ENCODE measurements at places on chromosomes 3 and 15. TPM values are rescaled to one million over a fixed set of nuclear protein-coding genes. Genes with fewer than 3 reads are reported as not detected.
A peak's percentile ranks its signal among the peaks of the same experiment; 100 is the strongest.

The SENP2 gene
- 33.0 TPM for total RNA-seq

- DNase-seq = no peak
These were observed 215.3 kb upstream of the THRB start for GRCh38 chr3:24709956-24710355.

DNA sequence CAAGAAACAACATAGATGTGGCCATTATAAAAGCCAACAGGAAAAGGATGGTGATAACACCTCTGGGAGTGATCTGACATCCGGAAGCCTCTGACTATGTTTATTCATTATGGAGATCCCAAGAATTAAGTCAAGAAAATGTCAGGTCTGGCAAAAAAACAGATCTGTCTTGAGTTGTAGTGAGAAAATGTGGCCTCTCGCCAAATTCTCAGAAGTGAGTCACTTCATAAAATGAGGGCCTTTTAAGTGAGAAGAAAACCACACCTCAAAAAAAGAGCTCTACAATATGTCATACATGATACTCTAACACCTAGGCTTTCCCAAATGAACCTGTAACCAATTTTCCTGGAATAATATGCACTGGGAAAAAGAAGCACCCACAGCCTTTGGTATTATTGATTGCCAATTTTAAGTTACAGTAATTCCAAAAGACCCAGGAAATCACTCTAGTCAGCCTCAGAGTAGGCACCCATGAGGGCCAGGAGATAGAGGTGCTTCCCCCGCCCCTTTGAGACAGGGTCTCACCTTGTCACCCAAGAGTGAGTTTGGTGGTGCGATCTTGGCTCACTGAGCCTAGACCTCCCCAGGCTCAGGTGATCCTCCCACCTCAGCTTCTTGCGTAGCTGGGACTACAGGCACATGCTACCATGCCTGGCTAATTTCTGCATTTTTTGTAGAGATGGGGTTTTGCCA, 38.0 kb downstream of the CCR3 start:
- DNase-seq = no peak

The PLSCR5 gene
- total RNA-seq = not detected

DNA sequence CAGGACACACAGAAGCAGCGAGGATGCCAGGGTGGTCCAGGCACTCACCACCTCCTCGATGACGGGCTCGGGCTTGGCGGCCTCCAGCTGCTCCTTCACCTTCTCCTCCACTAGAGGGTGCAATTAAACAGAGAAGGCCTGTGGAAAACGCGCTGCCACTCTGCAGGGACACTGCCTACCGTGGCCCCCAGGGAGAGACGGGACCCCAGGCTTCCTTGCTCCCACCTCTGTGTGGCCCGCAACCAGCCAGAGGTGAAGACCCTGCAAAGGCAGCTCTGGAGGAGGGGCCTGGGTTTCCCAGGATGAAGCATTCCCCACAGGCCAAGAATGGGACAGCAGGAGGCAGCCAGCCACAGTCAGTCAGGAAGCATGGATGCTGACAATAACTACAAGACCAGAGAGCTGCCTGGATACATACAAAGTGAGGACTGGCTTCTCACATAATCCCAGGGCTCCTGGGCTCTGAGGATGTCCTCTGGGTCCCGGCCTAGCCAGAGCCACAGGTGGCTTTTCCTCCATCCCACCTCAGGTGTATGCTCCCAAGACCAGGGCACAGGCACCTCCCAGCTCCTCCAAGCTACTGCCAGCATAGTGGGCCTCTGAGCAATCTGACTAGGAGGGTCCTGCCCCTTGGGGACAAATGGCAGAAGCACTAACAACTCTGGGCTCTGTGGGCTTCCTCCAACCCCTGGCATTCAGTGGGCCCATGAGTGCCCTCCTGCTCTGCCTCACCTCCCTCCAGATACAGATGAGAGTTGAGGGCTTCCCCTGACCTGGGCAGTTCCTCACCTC, 46.2 kb downstream of the PTH1R start:
- peak; percentile 81 for DNase-seq

The MINDY2 gene
- 23.3 TPM for total RNA-seq

GRCh38 chr3:113531826-113532697, at the start of gene SIDT1:
Gene SIDT1, plus strand, starts transcription at chr3:113532555. Its CDS starts 467 bp downstream, at chr3:113533022.
- no peak for DNase-seq

DNA sequence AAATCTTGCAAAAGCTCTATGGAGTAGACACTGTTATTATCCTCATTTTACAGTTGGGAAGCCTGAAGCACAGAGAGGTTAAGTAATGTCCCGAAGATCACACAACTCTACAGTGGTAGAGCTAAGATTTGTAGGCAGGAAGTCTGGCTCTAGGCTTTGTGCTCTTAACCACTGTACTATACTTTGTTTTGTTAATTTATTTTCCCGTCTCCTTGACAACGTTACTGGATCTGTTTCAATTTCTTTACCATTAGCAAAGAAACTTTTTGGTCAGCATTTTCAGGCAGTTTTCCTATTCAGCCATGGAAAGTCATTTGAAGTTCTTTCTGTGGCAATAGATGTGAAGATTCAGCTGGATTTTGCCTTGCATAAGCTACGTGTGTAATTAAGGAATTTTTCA, 51.7 kb downstream of the OTOL1 start:
- DNase-seq = no peak

- no peak for DNase-seq
These were observed 291.2 kb upstream of the KCNMB2 start for GRCh38 chr3:178244733-178245709.

The SERPINI2 gene
- total RNA-seq = 0.81 TPM

DNA sequence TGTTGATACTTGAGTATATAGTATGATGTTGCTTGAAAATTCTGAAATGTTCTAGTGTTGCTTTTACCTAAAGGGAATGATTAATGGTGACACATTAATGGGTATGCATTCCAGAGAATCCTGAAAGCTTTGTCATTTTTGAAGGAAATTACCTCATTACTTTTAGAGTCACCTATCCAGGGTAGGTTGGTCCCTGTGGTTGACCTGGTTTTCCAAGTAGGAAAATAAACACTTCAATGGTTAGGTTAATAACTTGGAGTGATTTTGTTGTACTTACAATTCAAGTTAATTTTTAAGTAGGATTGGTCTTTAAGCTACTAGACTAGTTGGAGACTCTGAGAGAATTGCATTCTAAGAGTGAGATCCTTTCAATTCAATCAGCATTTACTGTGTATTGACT, 31.0 kb downstream of the MITF start:
- DNase-seq = no peak

The ECE2 gene
- not detected for total RNA-seq

The GOLGA8M gene
- 0.67 TPM for total RNA-seq

DNA sequence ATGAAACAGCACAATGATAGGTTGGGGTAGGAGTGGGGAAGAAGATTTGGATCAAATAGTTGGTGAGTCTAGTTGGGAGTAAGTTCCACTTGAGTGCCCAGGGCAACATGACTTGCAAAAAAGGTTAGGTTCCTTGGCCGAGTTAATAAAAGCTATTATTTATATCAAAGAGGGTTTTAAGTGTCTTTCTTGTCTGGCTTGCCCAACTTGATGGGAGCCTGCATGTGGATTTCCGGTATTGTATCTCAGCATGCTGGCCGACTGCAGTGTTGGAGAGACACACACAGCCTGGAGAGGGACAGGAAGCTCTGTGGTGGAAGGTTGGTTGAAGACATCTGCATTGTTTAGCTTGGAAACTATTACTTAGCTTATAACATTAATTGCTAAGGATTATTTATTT, 449.5 kb upstream of the TBL1XR1 start:
- no peak for DNase-seq

The GOLGA8G gene
- not detected for total RNA-seq

GRCh38 chr3:24286405-24286804, 208.2 kb downstream of the THRB start:
- no peak for DNase-seq

The IGF2BP2 gene
- total RNA-seq = 4.1 TPM

The ST3GAL6 gene
- total RNA-seq = 7.5 TPM

DNA sequence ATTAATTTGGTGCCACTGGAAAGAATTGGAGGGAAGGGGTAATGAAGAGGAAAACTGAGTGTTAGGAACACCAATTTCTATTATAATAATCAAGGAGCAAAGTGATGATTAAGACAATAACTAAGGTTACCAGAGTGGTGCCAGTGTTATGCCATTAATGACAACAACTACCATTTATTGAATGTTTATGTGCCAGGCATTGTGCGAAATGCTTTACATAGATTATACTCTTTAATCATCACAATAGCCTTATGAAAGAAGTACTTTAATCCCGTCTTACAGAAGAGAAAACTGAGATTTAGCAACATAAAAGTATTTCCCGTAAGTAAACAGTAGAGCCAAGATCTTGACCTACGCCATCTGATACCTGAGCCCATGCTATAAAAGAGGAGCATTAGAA, 187.2 kb upstream of the NR2E3 start:
- DNase-seq = no peak

Measured in posterior vena cava (tissue), 2 donors.